Activated CD4-positive, alpha-beta memory T cell treated with anti-CD3 and anti-CD28 coated beads, Interleukin-2, amount 10 ng/mL, durations not matched to agents 7 days and 5 days (primary cell): ENCODE measurements at places on chromosomes 3 and 15. TPM values are rescaled to one million over a fixed set of nuclear protein-coding genes. Genes with fewer than 3 reads are reported as not detected.
A peak's percentile ranks its signal among the peaks of the same experiment; 100 is the strongest.

- no peak overlapping the region for H3K27ac ChIP-seq
- peaks cover 1% of the 10 kb centered on the region for H3K27me3 ChIP-seq
- H3K36me3 ChIP-seq: no peaks in the 10 kb centered on the region
- no peaks in the 10 kb centered on the region for H3K4me1 ChIP-seq
- H3K4me3 ChIP-seq: no peak overlapping the region
These were observed 48.6 kb downstream of the RARB start for GRCh38 chr3:25476639-25477038.

The A4GNT gene
- total RNA-seq: not detected

The SLC25A36 gene
- 51.8 TPM for total RNA-seq

GRCh38 chr15:51240066-51240465, 98.3 kb downstream of the CYP19A1 start:
- no peak for DNase-seq
- no peak overlapping the region for H3K27ac ChIP-seq
- peaks cover 23% of the 10 kb centered on the region for H3K4me1 ChIP-seq
- peaks cover 30% of the 10 kb centered on the region for H3K27me3 ChIP-seq
- H3K4me3 ChIP-seq: no peak overlapping the region
- H3K36me3 ChIP-seq: no peaks in the 10 kb centered on the region

DNA sequence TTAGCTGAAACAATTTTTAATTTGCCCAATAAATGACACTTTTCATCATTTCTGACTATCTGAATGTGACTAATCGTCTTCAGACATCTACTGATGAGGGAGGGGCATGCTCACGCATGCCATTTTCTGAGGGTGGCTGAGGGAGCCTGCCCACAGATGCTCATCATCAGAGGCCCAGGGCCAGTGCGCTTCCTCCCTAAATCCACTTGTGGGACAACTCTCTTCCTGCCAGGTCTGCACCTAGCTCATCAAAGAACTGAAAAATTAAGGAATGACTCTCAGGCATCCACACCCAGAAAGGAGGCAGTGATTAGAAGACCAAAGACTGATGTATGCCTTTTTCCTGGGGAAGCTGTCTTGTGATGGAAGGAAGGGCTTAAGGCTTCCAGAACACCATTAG, 22.8 kb downstream of the RTP3 start:
- H3K36me3 ChIP-seq: no peaks in the 10 kb centered on the region
- no peak for DNase-seq
- no peak overlapping the region for H3K27ac ChIP-seq
- no peak overlapping the region for H3K4me3 ChIP-seq
- H3K27me3 ChIP-seq: peaks cover 8% of the 10 kb centered on the region
- H3K4me1 ChIP-seq: peaks cover 6% of the 10 kb centered on the region

- no peak overlapping the region for H3K27ac ChIP-seq
- H3K4me3 ChIP-seq: no peak overlapping the region
- no peaks in the 10 kb centered on the region for H3K27me3 ChIP-seq
- H3K4me1 ChIP-seq: no peaks in the 10 kb centered on the region
- no peaks in the 10 kb centered on the region for H3K36me3 ChIP-seq
These were observed 366.9 kb downstream of the MFSD1 start for GRCh38 chr3:159168788-159169187.

The TIMP4 gene
- not detected for total RNA-seq

The SGO1 gene
- total RNA-seq: 38.3 TPM

DNA sequence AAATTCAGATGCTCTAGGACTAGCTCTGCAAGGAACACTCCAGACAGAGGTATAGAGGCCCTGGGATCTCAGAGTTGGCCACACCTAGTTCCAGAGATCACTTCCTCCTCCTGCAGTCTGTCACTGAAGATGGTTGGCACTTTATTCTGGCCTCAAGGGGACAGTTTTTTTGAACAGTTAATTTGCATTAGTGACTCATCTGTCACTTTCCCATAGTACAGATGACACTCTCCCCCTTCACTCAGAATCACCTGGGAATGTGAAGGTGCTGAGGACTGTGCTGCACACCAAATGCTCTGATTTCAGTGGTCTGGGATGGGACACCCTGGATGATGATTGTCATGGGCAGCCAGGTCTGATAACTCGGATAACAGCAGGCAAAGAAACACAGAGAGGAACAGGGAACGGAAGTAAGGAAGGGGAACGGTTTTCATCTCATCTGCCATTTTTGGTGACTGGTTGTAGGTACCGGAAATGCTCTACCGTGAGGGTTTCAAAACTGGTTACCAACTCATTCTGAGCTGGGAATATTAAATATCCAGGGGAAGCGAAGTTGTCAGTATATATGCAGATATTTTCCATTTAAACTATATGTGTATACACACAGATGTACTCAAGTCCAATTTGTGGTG, 232.5 kb upstream of the ST8SIA2 start:
- H3K4me1 ChIP-seq: peaks cover 26% of the 10 kb centered on the region
- peaks cover 17% of the 10 kb centered on the region for H3K36me3 ChIP-seq
- H3K27me3 ChIP-seq: no peaks in the 10 kb centered on the region
- no peak for DNase-seq
- no peak overlapping the region for H3K27ac ChIP-seq
- H3K4me3 ChIP-seq: no peak overlapping the region

- H3K4me3 ChIP-seq: no peak overlapping the region
- peaks cover 5% of the 10 kb centered on the region for H3K27me3 ChIP-seq
- H3K36me3 ChIP-seq: no peaks in the 10 kb centered on the region
- no peaks in the 10 kb centered on the region for H3K4me1 ChIP-seq
- DNase-seq: no peak
These were observed 65.4 kb downstream of the ABI3BP start for GRCh38 chr3:100927775-100928174.

DNA sequence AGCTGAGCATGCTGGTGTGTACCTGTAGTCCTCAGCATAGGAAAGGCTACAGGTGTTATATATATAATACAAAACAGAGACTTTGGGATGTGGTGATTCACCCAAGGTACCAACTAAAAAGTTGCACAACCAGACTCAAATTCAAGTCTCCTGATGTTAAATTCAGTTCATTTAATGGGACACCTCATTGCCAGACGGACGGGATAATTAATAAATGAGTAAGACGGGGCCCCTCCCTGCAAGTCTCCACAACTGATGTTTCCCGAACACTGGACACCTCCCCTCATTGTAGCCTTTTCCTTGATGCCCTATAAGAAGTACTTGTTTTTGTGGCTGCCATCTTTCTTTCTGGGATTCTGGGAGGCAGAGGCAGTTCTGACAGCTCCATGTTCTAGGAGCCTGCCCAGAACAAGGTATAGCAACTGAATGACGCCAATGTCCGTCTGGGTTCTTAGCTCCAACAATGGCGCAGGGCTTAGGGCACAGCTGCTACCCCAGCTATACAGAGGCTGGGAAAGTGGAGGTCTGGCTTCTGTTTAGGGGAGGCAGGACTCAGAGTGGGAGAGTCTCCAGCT, 50.7 kb downstream of the CDC25A start:
- peaks cover 3% of the 10 kb centered on the region for H3K4me1 ChIP-seq
- DNase-seq: no peak
- H3K27ac ChIP-seq: no peak overlapping the region
- no peak overlapping the region for H3K4me3 ChIP-seq

DNA sequence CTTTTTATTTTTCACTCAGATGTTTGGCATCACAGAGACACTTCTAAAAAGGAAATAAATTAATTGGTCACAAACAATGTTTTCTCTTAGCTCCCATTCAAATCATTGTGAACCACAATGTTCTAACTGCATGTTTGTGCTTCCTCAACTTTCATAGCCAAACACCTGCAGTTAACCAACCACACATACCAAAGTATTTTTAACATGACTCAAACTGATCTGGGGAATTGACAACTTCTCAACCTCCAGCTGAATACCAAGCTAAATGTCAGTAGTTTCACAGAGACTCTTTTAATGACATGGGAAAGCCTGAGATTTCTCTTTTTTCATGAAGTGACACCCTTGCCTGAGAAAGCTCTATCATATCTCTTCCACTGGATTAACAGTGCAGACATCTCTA, 217.9 kb upstream of the MME start:
- no peaks in the 10 kb centered on the region for H3K4me1 ChIP-seq
- H3K27me3 ChIP-seq: no peaks in the 10 kb centered on the region
- no peak overlapping the region for H3K27ac ChIP-seq

The ATP8B4 gene
- 19.9 TPM for total RNA-seq

DNA sequence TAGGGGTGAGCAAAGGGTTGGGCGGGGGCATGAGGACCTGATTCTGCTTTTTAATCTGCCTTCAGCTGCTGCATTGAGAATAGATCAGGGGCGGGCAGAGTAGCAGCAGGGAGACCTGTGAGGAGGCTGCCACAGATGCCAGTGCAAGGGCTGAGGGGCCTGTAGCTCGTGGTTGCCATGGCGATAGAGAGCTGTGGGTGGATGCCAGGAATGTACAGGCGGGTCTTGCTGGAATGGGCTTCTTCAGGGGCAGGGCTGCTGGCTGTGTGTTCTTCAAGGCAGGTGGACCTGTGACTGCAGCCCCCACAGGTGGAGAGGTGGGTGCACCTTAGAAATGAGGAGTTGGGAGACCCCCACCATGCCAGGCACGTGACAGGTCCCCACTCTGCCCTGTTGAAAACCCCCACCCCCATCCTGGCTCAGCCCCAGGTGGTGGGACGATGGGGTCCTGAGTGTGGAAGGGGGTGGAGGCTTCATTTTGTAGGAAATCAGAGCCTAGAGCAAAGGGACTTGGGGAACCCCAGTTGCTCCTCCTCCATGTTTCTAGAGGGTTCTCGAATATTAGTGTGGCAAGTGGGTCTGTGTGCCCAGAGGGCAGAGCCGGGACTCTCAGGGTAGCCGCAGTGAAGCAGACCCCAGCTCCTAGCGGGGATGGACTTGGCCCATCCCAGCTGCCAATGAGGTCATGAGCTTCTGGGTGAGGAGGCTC, 38.3 kb downstream of the SLC6A6 start:
- peaks cover 19% of the 10 kb centered on the region for H3K4me1 ChIP-seq
- no peaks in the 10 kb centered on the region for H3K27me3 ChIP-seq
- H3K36me3 ChIP-seq: peaks cover 14% of the 10 kb centered on the region
- no peak overlapping the region for H3K27ac ChIP-seq
- DNase-seq: no peak

The USF3 gene
- 19.9 TPM for total RNA-seq

DNA sequence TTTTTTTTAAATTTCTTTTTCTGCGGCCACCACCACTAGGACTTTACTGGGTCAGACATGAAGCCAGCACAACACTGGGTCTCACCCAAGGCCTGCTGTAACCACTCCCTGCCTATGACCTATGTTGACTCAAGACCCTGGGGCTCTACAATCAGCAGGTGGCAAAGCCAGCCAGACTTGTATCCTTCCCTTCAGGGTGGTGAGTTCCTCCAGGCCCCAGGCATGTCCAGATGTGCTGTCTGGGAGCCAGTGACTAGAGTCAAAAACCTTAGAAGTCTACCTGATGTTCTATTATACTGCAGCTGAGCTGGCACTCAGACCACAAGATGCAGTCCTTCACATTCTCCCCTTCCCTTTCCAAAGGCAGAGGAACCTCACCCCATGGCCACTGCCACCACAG, 31.6 kb upstream of the CLDN18 start:
- H3K36me3 ChIP-seq: no peaks in the 10 kb centered on the region
- no peak overlapping the region for H3K27ac ChIP-seq
- H3K4me1 ChIP-seq: no peaks in the 10 kb centered on the region

The VILL gene
- total RNA-seq: 18.4 TPM

- no peaks in the 10 kb centered on the region for H3K4me1 ChIP-seq
- no peak overlapping the region for H3K27ac ChIP-seq
- H3K36me3 ChIP-seq: no peaks in the 10 kb centered on the region
These were observed 26.9 kb upstream of the WDR72 start for GRCh38 chr15:53786401-53786800.

The ST8SIA2 gene
- total RNA-seq: not detected

DNA sequence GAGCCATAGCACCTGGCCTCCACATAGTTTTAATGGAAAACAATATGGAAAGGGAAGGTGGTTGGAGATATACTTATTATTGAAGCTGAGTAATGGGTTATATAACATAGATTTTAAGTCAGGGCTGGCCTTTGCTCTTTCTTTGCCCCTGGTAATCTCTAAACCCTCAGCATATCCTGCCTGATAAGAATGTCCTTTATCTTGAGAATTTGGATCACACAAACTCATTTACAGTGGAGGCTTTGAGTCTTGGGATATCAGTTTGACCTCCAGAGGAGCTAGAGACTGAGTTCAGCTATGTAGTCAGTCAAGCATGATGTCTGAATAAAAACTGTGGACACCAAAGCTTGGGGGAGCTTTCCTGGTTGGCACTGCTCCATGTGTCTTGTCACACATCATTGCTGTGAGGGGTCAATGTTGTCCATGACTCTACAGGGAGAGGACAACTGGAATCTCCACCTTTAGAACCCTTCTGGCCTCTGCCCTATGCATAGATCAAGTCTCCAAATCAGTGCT, 9.0 kb upstream of the C3orf33 start:
- no peaks in the 10 kb centered on the region for H3K36me3 ChIP-seq
- no peak overlapping the region for H3K4me3 ChIP-seq
- peaks cover 4% of the 10 kb centered on the region for H3K27me3 ChIP-seq
- no peak overlapping the region for H3K27ac ChIP-seq
- no peak for DNase-seq

The GATM gene
- 2.2 TPM for total RNA-seq

DNA sequence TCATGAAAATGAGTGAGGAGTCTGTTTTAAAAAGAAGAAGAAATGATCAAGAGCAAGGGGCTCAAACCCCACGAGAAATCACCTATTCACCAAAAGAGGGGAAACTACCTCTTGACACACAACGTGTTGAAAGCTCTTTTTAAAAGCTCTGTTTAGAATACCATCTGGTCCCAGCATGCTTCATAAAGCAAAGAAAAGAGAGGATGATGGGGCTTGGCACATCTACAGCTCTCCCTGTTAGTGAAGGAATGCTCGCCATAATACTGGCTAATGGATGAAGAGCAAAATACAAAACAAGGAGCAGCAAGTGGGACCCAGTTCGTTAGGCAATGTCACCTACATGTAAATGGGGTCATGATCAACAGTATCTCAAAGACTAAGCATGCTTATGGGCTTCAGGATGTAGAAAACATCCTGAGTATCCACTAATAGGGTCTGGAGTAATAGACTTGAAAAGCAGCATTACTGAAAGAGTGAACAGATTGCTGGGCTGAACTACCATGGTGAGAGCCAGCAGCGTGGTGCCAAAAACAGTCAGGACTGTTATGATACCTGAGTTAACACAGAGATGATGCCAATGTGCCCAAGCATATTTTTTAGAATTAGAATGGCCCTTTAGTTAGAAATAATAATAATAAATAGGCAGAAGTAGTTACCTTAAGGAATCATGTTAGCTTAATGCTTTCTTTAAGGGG, 159.7 kb upstream of the POU1F1 start:
- no peak for DNase-seq
- no peaks in the 10 kb centered on the region for H3K36me3 ChIP-seq
- H3K4me1 ChIP-seq: peaks cover 2% of the 10 kb centered on the region
- no peaks in the 10 kb centered on the region for H3K27me3 ChIP-seq

- H3K4me1 ChIP-seq: peaks cover 21% of the 10 kb centered on the region
- peak within 1 kb of the TSS; percentile 46 for H3K4me3 ChIP-seq
- H3K27ac ChIP-seq: no peak within 1 kb of the TSS
These were observed at the start of gene MYZAP for GRCh38 chr15:57591822-57592367. TSS of gene MYZAP (plus strand) at chr15:57591904. CDS start at chr15:57592035, 131 bp downstream.

GRCh38 chr3:32686713-32687112, 1.7 kb downstream of the CNOT10 start:
- H3K27ac ChIP-seq: no peak overlapping the region
- H3K36me3 ChIP-seq: peaks cover 17% of the 10 kb centered on the region
- no peak for DNase-seq
- H3K4me3 ChIP-seq: peak overlapping the region; percentile 92
- no peaks in the 10 kb centered on the region for H3K27me3 ChIP-seq
